NCI-H460 (cell line): ENCODE measurements at places on chromosomes 11 and 22. TPM values are rescaled to one million over a fixed set of nuclear protein-coding genes. Genes with fewer than 3 reads are reported as not detected.

DNA sequence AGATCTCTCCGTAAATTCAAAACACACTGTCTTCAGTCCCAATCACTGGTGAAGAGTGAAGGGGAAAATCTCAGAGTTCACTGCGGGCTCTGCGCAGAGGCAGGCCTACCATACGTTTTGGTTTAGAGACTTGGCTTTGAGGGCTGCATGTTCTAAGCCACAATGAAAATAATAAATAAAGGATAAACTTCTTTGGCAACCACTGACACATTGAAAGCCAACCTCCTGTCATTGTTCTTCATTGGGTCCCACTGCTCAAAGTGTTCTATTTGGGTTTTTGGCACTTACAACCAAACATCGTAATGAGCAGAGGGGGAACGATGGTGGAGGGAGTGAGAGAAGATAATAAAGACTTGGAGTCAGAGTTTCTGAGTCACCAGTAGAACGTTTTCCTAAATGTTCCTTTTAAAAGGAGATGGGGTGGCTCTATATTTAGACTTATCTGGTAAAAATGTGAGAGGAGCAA is 472.9 kb downstream of the SOX6 start:
- no peak for DNase-seq

DNA sequence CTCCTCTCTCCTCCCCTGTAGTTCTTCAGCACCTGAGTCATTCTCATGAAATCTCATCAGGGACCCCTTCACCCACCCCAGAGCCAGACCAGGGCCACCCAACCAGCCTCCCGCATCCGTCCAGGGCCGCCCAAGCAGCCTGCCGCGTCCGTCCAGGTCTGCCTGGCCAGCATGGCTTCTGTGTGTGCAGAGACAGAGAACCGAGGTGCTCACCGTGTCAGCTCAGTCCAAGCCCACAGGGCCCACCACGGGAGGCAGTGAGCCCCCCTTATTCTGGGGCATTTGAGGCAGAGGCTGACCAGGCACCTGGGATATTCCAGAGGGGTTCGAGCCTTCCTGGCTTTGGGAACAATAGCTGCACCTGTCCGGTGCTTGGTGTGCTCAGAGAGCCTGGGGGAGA is 1117.3 kb downstream of the BRD1 start:
- no peak for DNase-seq

GRCh38 chr11:75022759-75023396 is 34.1 kb downstream of the NEU3 start:
- peak; percentile 62 for DNase-seq

MS4A4A gene
- total RNA-seq = not detected in 2 replicates

GLB1L3 gene
- 0.54 and 0.61 TPM in 2 replicates for total RNA-seq

- DNase-seq = no peak
Measured at GRCh38 chr11:30496935-30497334, 89.2 kb downstream of the MPPED2 start.

GRCh38 chr11:45093761-45094455 is 52.5 kb upstream of the PRDM11 start:
- no peak for DNase-seq

ARL14EP gene
- total RNA-seq = 17.0 and 22.5 TPM in 2 replicates

DNA sequence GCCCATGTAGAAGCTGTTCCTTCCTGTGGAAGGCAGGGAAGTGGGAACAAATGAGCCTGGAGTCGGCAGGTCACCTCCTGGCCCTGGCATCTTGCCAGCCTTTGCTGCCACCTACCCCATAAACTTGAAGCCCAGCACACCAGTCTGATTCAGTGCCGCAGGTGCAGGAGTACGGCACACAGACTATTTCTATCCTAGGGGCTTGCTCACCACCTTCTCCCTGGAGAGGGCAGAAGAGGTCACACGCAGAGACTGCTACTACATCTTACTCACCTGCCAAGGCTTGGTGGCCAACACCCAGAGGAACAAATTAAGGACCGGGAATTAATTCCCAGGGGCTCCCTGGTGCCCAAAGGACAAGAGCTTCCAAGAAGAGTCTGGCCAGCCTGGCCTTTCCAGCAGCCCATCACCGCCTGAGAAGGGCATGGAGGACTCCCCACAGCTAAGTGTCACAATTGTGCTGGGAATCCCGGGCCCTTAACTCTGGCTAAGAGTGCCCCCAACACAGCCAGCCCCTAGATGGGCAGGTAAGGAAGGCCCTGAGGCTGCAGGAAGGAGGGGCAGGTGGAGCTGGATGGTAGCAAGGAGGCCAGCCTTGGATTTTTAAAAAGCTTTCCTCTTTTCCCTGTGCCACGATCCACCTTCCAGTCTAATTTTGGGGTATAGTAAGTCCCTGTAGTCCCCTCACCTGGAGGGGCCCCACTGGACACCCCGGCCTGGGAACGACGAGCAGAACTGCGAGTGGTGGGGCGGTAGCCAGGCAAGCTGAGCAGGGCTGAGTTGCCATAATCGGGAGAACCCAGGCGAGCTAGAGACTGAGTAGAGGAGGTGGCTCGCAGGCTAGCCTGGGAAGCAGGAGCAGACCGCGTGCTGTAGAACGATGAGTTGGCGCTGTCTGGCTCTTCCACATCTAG is 6.9 kb downstream of the IL18BP start:
- no peak for DNase-seq

DNA sequence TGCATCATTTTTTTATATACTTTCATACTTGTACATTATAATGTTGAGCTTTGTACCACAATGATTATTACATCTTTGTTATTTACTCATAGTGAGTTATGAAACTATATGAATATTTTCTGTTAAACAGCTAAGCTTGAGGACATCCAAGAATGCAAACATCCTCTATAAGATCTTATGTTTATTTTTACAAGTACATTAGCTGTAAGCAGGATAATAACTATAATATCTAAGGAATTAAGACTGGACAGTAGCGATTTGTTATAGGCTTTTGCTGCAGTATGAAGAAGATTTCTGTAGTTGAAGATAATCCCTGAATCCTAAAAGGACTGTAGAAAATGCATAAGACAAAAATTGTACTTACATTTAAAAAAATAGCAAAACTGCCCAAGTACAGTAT is 176.0 kb downstream of the METTL15 start:
- DNase-seq = no peak

OOSP4A gene
- total RNA-seq = not detected in 2 replicates

DNA sequence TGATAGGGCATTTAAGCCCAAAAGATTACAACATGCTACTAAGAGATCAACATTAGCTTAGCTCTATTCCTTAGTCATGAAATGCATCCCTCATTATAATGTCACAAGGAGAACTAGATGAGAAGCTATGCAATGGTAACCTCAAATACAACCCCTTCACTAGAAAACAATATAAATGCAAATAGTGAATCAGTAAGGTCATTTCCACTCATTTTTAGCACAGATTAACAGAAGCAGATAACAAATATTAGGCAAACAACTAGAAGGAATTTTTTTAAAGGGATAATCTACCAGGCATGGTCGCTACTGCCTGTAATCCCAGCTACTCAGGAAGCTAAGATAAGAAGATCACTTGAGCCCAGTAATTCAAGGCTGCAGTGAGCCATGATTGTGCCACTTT is 28.2 kb downstream of the SIK3 start:
- DNase-seq = no peak

DNA sequence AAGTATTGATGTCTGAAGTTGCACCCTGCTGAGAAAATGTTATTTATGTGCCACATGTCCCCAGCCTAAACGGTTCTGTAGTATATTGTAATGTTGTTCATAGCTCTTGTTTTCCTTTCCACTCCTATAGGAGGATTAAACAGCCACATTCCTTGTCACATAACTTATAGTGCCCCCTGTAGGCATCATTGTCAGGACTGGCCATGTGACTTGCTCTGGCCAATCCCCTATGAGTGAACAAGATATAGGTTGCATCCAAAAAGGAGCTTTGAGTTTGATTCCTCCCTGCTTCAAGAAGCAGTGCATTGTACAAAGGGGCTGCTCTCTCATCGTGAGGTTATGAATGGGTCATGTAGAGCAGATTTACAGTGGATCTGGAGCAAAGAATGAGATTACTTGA is 717.6 kb upstream of the ANO5 start:
- DNase-seq = no peak

KRTAP5-8 gene
- total RNA-seq = not detected in 2 replicates

- no peak for DNase-seq
Measured at GRCh38 chr11:72665911-72666472, 8.2 kb downstream of the PDE2A start.

TIMP3 gene
- 0.38 and 0.42 TPM in 2 replicates for total RNA-seq

PNPLA3 gene
- 0.14 and 0.52 TPM in 2 replicates for total RNA-seq

DNA sequence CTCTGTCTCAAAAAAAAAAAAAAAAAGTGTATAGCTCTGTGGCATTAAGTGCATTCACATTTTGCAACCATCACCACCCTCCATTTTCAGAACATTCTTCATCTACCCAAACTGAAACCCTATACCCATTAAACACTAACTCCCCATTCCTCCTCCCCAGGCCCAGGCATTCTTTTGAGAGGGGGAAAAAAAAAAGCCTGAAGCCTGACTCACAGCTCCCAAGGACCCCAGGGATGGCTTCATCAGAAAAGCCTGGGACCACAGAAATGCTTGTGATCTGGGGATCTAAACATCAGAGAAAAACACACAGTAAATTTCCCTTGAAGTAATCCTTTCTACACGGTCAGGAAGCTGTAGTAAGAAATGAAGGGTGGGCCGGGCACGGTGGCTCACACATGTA is 10.7 kb upstream of the GTSE1 start:
- DNase-seq = no peak

DNA sequence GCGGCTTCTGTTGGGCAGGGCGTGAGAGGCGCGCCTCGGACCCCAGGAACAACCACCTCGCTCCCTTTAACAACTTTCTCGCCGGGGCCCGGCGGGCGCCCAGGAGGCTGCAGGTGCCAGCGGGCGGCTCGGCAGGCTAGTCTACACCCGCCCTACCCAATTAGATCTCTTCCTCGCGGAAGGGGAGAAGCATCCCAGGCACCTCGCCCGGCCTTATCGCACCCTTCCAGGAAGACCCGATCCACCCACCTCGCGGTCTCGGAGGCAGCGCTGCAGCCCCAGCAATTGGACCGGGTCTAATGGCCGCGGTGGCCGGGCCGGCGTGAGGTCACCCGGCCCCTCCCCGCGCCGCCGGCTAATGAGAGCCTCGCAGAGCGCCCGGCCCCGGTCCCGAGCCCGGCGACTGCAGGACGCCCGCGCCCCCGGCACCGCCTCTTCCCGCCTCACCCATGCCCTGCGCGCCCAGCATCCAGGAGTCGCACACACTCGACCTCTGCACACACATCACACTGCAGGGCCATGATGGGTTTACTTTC is at the start of gene PLAAT3:
Gene PLAAT3, minus strand, starts transcription at position 298 of the 536 bp plus-strand sequence. CDS start 419 bp downstream, outside the sequence.
- peak; percentile 45 for DNase-seq

GRCh38 chr11:25943777-25944661 is 387.9 kb upstream of the ANO3 start:
- DNase-seq = no peak

DNA sequence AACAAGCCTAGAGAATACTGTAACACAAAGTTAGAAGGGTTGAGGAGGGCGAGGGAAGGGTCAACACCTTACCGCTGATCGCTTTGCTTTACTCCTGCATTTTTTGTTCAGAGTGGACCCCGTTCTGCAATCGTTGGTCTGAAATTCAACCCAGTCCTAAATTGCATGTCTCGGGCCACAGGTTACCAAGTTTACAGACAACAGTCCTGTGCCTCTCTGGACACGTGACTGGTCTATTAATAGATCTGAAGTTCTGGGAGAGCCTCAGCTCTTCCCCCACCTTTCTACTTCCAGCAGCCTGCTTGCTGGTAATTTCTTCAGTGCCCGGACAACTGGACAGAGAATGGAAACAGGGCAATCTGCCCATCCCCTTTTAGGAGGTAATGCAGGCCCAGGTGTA is 74.2 kb downstream of the STIM1 start:
- DNase-seq = no peak

DNA sequence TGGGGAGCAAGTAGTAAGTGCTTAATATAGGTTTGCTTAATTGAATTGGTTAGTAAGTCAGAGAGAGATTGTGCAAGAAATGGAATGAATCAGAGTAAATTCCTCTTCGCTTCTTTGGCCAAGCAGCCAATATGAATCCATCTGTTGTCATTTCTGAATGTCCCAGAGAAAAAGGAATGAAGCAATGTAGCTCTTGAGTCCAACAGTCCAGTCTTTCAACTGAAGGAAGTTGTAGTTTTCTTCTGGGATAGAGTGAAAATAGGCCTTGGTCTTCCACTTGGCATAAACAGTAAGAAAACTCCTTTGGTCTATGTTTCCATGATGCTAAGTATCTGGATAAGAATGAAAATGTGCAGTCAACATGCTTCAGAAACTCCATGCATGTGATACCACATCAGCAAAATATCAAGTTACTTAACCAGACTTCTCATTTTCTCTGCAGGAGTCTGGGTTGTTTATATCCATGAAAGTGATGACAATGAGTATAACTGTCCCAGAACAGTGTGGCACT is 1.8 kb upstream of the FIBIN start:
- DNase-seq = no peak

DNA sequence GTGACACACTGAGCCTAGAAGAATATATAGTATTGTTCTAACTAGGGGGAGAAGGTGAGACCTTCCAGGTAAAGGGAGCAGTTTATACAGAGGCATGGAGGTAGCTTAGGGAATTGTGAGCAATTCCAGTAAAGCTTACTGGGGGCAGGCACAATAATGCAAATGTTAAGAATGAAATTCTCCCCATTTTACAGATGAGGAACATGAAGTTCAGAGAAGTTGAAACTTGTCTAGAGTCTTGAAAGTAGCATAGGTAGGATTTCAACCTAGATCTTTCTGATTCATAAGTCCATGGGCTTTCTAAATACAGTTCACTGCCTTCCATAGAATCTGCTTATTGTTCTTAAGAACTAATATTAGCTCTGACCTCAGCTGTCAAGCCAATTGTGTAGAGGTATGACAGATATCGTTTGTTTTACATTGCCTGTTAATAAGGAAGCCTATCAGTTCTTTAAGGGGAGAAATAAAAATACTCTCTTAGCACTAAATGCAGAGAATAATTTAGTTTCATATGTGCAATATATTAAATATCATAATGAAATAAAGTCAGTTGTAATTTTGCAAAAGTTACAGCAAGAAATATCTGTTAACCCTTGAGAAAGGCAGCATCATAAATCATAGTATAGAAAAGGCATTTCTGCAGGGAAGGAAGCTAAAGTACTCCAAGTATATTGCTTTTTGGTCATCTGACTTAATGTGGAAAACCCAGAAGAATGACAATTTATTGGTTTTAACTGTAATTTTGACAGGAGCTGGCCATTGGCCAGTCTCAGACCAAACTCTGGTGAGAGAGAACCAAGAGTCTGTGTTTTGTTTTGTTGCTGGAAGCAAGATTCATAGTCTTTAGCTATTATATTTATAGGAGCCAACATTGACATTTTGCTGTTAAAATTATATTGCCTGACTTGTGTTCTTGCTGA is 181.8 kb downstream of the UVRAG start:
- no peak for DNase-seq
